ENCODE measurements at places on chromosomes 2 and 18.

DNA sequence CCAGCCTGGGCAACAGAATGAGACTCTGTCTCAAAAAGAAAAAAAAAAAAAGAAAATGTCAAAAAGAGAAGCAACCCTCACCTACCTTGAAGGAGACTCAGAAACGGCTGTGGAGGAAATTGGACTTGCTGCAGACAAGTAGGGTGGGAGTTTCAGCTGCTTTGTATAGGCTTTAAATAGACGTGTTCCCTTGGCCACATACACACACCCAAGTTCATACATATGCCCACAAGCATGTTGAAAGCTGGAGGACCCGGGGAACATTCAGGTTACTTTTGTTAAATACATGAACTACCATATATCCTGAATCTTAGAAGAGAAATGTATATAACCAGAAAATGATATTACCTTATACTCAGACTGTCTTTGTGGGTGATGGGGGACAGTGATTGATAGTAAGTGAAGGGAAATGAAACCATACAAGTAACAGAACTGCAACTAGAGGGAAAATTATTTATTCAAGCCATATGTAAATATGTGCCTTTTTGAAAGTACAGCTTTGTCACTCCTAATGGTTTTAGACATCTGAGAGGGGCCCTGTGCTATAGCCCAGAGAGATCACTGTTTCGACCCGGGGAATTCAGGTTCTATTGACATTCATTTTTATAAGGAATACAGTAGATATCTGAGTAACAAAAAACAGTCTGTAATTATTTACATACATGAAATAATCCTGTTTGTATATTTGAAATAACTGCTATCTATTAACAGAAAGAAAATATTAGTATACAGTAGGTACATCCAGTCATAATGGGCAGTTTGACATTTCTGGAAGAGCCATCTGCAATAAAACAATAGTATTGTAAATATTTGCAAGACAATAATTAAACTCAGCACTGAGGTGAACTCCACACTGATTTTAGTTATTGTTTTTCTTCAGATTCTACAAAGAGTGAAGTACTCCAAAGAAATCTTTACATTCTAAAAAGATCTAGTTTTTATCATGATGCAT is 48.0 kb upstream of the TGIF1 start:
- DNase-seq, result peak; percentile 34

DNA sequence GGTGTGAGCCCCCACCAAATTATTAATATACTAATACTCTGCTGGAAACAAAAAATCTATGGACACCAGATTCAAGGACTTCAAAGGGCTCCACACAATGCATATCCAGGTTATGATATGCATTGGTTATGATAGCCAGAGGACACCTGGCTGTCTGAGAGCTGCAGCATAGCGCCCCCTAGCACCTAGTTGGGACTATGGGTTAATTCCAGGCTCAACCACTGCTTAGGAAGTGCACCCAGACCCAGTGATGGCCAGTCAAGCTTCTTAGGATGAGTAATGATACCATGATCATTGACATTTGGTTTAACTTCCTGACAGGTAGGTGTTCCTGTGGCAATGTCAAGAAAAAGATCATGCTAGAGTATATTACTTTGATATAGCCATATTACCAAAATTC is 3.8 kb upstream of the FRZB start:
- no peak for DNase-seq

- DNase-seq, result no peak
Observed at GRCh38 chr2:11467749-11468148, 1.8 kb upstream of the E2F6 start.

DNA sequence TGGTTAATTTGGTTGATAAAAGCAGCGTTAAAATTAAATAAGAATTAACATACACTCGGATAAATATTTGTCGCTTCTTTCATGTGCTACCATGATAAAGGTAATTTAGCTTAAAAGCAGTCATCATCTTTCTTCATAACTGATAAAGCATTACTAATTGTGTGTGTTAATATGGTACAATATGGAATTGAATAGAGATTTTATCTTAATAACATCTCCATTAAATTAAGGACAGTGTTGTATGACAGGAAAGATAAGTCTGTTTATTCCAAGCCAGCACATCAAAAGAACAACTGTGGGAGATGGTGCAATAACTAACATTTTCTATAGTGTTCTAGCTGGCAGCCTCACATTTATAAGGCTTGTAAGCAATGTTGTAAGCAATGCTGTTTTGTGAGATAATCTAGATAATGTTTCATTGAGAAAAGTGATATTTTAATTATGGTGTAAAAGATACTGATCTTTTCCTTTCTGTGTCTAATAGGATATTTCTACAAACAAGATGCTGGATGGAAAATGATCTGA is 64.4 kb upstream of the AFF3 start:
- no peak for DNase-seq

DNA sequence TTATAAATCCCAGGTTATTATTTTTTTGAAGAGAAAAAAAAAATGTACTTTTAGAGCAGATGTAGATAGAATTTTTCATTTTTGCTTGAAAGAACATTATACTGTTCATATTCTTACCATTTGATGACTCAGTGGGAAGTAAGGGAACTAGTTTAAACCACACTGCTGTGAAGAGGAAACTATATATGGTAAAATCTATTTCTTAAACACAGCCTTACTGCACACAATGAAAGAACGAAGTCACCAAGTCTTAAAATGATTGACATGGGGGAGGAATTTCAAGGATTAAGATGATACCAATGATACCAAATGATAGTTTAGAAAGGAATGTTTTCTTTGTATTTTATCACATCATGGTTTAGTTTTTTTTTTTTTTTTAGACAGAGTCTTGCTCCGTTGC is 5.0 kb downstream of the ACTR2 start:
- no peak for DNase-seq

DNA sequence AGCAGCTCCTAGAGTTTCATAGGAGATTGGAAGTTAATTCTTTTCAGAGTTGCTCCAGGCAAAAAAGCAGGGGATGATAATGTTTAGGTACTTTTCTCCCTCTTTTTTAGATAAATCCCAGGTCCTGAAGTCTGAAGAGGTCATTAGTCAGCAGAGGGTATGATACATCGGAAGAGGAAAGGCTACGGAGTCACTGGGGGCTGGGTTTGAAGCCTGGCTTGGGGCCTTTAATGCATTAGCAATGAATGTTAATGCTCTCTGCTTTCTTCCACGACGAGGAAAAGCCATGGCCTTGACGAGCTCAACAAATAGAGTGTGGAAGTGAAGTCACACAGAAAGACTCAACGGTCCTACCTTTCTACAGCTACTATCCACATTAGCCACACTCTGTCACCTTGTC is 235.1 kb downstream of the NCKAP5 start:
- DNase-seq, result no peak

DNA sequence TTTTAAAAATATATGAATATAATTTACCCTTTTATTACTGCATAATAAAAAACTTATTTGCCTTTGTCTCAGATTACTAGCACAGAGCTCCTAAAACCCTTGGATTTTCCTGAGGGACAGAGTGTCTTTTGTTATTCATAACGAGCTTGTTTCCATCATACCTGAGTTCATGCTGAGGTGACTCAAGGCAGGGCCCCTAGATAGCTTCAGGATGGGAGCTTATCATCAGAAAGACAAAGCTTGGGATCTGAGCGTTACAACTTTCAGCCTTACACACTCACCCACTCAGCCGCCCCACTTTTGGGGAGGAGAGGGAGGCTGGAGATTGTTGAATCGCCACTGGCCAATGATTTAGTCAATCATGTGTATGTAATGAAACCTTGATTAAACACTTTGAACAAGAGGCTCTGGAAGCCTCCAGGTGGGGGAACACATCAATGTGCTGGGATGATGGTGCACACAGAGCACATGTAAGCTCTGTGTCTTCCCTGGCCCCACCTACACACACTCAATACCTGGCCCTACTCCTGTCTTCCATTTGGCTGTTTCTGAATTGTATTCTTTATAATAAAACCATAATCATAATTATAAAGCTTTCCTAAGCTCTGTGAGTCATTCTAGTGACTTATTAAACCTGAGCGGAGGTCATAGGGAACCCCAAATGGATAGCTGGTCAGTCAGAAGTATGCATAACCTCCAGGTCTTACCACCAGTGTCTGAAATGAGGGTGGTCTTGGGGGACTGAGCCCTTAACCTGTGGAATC is 28.5 kb upstream of the DNAH7 start:
- no peak for DNase-seq

DNA sequence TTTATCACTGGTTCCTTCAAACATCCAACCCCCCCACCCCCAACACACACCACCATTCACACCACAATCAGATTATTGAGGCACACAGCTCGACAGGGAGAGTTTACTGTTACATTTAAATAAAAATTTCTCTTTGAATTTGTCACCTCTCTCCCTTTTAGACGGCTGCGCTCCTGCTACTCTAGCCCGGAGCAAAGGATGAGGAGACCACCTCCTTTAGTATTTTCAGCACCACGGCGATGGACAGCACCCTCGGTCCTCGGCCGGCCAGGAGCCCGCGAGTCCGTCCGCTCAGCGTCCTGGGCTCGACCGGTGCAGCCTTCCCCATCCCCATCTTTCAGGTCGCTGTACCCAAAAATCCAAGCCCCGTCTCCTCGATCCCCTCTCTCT is 892 bp downstream of the CELF4 start:
- no peak for DNase-seq

- peak; percentile 20 for DNase-seq
Observed at GRCh38 chr18:45938488-45938935, 28.6 kb downstream of the EPG5 start.

- DNase-seq, result no peak
Observed at GRCh38 chr2:183476490-183476889, 352.2 kb downstream of the NUP35 start.

DNA sequence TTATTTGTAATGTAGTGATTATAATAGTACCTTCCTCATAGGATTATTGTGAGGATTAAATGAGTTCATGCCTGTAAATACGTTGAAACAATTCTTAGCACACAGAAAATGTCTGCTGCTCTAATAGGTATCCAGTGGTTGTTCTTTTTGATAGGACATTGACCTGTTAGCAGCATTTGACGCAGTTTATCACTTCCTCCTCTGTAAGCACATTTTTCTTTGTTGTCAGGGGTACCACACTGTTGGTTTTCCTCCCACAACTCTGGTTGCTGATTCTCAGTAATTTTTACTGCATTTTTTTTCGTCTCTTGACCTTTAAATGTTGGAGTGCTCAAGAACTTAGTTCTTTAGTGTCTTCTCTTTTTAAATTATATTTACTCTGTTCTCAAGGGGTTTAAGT is 15.4 kb downstream of the PPM1B start:
- no peak for DNase-seq

DNA sequence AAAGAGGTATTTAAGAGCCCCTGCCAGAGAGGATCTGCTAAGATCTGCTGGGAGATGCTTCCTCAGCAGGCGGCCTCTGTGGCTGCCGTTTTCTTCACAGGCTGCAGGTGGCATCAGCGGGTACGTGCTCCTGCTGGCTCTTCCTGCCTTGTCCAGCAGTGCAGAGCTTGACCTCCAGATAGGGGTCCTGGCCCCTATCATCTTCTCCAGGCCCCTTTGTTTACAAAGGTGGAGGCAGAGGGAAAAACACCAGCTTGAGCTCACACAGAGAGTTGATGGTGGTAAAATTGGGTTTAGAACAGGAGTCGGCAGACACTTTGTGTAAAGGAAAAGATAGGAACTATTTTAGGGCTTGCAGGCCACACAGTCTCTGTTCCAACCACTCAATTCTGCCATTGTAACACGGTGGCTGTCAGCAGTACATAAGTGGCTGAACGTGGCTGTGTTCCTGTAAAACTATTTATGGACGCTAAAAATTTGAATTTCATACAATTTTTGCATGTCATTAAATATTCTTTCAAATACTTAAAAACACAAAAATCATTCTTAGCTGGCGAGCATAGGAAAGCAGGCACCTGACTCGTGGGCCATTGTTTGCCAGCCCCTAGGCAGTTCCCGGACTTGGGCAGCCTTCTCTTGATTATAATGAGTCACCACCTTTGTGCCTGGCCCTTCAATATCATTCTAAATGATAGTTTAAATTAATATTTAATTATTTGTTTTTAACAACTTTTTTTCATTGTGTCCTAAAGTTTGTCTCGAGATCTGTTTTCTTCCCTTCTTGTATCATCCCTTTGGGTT is 98.2 kb upstream of the B3GNT7 start:
- peak; percentile 36 for DNase-seq

GRCh38 chr2:15145046-15145817 is 415.9 kb downstream of the NBAS start:
- no peak for DNase-seq

- no peak for DNase-seq
Observed at GRCh38 chr2:8282858-8283252, 399.0 kb upstream of the ID2 start.

GRCh38 chr2:237542001-237542704 is 24.2 kb upstream of the PRLH start:
- DNase-seq, result no peak

DNA sequence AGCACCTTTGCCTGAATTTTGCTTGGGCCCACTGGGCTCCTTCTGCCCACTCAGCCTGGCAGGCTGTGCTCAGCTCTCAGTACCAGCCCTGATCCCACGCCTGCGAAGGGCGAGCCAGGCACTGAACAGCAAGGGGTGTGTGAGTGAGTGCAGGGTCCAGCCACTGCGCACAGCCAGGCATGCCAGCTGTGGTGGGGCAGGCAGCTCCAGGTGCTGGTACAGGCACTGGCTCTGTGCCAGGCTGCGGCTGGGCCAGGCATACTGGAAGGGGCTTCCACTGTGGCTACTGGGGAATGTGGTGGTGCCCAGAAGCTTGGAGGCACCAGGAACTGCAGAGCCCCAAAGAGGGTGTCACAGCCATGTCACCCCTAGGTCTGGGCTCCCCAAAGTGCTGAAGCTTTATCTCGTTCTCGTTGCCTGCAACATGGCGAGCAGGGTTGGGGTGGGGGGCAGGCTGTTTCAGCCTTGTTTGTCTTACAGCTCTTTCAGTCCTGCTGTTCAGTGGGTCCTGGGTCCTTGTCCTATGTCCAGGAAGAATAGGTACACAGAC is 8.8 kb downstream of the DYSF start:
- DNase-seq, result no peak

GRCh38 chr2:24881623-24882022 is 38.4 kb downstream of the ADCY3 start:
- no peak for DNase-seq

DNA sequence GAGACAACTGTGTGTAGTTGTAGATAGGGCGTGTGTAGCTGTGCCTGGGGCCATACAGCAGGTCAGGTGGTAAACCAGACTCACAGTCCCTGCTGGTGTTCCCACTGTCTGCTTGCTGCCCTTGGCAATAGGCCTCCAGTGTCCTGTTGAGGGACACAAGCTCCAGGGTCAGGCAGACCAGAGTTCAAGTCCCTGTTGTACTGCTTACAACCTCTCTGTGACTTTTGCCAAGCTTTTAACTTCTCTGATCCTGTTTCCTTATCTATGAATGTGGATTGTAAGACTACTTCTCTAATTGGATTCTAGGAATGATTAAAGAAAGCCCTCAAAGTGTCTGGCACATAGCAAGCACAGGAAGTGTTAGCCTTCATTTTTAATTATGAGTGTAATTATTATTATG is 68.6 kb downstream of the MERTK start:
- DNase-seq, result no peak

DNA sequence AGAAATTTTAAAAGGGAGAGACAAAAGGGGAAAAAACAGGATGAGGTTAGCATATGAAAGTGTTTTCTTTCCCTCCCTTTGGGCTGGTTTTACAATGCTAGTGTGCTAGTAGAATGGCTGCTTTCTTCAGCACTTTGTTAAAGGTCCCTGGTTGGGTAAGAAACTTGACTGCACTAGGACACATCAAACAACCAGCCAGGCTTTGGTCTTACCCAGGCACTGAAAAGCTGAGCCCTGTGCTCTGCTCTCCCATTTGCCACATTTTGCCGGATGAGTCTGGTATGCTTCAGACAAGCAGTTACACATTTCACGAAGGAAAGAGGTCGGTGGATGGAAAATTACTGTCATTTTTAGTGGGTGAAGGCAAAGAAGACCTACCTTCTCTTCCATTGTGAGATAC is 242.0 kb downstream of the DPP10 start:
- no peak for DNase-seq
